T-helper 2 cell (primary cell): ENCODE measurements at places on chromosomes 4 and X.

DNA sequence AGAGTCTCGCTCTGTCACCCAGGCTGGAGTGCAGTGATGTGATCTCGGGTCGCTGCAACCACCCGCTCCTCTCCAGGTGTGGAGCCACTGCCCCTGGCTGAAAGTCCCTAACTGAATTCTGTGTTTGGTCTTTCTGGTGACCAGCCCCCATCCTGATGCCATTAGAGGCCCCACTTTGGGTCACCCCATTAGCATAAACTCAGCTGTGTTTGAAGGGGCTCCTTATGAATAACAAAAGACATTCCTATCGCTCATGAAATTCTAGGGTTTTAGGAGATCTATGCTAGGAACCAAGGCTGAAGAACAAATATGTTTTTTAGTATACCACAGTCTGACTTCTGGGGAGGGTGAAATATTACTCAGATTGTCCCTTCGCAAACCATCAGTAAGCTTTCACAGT is 652.9 kb downstream of the ADGRL3 start:
- DNase-seq = no peak

DNA sequence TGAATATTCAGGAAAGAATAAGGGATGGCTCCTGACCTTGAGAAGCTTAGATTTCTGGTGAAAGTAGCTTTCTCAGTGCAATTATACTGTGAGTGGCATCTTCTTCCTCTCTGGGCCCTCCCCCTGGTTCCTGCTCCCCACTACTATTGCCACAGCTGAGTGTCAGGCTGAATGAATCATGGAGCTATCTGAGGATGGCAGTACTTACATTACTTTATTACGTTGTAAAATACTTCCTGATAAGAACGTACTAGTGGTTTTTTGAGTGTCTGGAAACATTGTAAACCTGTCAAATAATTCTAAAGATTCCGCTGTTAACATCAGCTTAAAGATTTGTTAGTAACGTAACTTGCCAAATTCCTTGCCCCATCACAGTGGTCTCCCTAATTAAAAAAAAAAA is 36.2 kb downstream of the ARHGAP10 start:
- no peak for DNase-seq

- no peak for DNase-seq
Measured at GRCh38 chr4:175961604-175962003, 104.0 kb upstream of the WDR17 start.

GRCh38 chrX:74187211-74187610 is 116.8 kb upstream of the ZCCHC13 start:
- DNase-seq = no peak
